ENCODE measurements at places on chromosomes 13 and 19.

- DNase-seq, result no peak
Observed at GRCh38 chr13:31805841-31806240, 66.5 kb downstream of the RXFP2 start.

GRCh38 chr19:44904426-44904994 lies 1.1 kb upstream of the APOE start:
- DNase-seq, result no peak

DNA sequence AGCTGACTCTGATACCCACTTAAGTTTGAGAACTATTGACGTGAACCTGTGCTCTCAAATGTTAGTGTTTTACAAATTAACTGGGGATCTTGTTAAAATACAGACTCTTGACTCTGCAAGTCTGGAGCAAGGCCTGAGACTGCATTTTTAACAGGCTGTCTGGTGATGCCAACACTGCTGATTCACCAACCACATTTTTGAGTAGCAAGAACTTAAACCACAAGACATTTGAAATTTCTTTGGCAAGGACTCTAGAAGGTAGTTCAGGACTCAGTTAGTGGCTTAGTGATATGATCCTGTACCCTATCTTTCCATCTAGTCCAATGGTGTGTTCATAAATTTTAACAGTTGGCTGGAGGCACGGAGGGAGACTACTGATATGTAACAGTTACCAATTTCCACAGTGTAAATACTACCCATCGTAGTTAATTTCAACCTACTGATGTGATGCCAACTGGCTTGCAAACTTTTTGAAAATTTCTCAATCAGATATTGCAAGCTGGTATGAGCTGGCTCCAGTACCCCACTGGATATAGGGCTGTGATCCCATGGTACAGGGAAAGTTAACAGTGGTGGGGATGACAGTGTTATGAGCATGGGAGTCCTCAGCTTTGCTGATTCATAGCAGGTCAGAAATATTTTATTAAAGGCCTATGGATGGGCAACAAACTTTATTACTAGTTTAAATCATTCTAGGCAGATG lies 255.1 kb downstream of the TBC1D4 start:
- DNase-seq, result peak; percentile 85

GRCh38 chr13:61128850-61129645 lies 286.6 kb downstream of the PCDH20 start:
- no peak for DNase-seq

DNA sequence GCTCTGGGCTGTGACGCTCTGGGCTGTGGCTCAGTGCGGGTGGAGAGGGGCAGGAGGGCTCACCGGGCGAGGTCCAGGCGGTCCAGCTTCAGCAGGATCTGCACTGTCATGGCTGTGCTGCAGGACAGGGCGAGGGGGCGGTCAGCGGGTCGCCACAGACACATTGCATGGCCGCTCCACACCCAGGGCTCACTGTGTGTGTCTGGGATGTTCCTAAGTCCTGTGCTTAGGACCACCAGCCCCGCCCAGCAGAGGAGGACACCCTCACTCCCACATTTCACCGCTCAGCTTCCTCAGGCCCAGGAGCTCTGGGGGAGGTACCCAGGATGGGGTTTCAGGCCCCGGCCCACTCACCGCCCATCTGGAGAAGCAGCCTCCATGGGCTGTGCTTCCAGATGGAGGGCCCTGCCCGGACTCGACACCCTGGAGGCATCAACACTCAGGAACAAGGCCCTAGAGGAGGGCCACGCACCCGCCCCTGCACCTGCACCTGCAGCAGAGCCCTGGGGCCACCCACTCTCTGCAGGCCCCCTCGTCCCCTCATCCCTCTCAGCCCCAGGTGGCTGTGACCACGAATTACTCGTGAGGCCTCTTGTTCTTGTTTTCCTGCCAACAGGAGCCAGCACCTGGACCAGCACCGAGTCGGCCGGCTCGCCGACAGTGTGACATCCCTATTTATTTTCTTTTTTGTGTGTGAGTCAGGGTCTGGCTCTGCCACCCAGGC lies 9.7 kb upstream of the CERS1 start:
- no peak for DNase-seq

DNA sequence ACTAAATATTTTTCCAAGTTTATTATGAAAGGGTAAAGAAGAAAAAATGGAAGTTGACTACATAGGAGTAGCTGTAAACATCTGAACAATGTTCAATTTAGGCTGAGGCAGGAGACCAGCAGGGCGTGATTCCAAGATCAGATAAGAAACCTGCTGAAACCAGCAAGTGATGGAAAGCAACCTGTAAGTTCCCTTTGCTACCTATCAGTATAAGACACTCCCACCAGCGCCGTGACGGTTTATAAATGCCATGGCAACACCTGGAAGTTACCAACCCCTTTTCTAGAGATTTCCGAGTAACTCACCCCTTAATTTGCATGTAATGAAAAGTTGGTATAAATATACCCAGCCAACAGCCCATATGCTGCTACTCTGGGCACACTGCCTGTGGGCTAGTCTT lies 1.1 kb upstream of the ZNF45 start:
- no peak for DNase-seq

- DNase-seq, result no peak
Observed at GRCh38 chr13:102580552-102581169, 16.1 kb upstream of the TPP2 start.
